ENCODE measurements at places on chromosomes 3 and 15.
A peak's percentile ranks its signal among the peaks of the same experiment; 100 is the strongest.

DNA sequence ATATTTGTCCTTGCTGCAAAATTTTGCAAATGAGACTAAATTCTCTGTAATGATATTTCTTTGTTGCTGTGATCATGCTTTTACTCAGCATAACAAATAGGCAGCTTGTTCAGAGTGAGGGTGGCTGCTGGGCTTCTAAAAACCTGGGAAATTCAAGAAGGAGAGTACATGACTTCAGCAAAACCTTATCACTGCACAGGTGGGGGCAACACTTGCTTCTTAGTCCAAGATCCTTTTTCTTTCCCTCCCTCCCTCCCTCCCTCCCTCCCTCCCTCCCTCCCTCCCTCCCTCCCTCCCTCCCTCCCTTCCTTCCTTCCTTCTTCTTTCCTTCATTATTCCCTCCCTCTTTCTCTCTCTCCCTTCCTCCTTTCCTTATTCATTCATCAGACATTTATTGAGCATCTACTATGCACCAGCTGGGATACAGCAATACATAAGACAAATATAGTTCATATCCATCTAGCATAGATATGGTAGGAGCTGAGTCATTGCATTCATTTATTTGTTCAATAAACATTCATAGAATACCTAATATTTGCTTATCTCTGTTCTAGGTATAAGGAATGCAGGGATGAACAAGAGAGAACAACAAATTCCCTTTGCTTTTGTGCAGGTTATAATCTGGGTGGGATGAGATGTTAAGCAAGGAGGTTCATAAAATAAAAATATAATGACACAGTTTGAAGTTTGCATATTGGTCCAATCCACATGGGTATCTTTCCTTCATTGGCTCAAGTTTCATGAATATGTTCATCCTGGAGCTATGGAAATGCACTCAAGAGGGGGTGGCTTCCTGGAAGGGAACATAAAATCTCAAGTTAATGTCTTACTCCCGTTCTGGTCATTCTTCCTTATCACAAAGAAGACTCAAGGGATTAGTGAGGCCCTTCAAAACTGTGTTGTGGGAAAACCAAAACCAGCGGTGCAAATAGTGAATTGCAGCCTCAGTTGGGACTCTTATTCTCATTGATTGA is 210.7 kb downstream of the PDCD6IP start:
- H3K4me3 ChIP-seq: no peak overlapping the region
- DNase-seq: no peak
- H3K36me3 ChIP-seq: no peaks in the 10 kb centered on the region
- H3K27me3 ChIP-seq: no peaks in the 10 kb centered on the region

DNA sequence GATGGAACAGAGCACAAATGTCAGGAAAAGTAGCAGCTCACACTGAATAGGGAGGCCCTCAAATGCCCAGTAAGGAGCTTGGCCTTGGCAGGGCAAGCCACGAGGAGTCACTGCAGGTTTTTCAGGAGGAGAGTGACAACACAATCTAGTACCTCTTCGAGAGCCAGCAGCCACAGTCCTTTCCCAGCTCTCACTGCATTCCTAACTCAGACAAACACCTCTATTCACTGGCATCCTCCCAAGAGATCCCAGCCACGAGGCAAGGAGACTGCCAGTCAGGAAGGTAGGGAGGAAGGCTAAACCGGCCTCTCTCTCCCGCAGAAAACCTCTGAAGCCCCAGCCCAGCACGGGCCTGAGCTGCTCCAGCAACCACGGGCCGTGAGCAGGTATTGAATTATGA is 146.0 kb upstream of the SMAD3 start:
- no peaks in the 10 kb centered on the region for H3K36me3 ChIP-seq
- no peaks in the 10 kb centered on the region for H3K27me3 ChIP-seq
- no peak overlapping the region for H3K4me3 ChIP-seq
- H3K4me1 ChIP-seq: no peaks in the 10 kb centered on the region
- DNase-seq: no peak

GRCh38 chr15:40054855-40055575 is 16.0 kb upstream of the SRP14 start:
- H3K36me3 ChIP-seq: no peaks in the 10 kb centered on the region
- peak; percentile 33 for DNase-seq
- no peaks in the 10 kb centered on the region for H3K27me3 ChIP-seq
- H3K27ac ChIP-seq: no peak overlapping the region

DNA sequence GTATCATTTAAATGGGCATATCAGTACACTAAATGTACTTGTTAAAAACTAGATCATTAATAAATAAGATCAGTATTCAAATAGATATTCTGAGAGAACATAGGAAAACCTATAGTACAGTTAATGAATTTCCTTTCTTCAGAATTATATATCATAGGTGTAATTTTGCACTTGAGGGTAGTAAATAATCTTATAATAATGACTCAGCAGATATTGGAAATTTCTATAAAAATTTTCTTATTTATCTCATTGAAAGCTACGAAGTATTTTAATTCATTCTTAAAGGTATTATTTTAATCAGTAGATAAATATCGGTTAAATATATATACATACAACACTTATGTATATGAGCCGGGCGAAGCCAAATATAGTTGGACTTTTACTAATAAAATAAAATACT is 300.9 kb upstream of the SOX2 start:
- no peak overlapping the region for H3K27ac ChIP-seq
- H3K4me3 ChIP-seq: no peak overlapping the region
- no peak for DNase-seq
- no peaks in the 10 kb centered on the region for H3K4me1 ChIP-seq
- H3K36me3 ChIP-seq: no peaks in the 10 kb centered on the region

- H3K36me3 ChIP-seq: no peaks in the 10 kb centered on the region
- no peaks in the 10 kb centered on the region for H3K27me3 ChIP-seq
- no peak for DNase-seq
- H3K4me1 ChIP-seq: no peaks in the 10 kb centered on the region
- no peak overlapping the region for H3K27ac ChIP-seq
Measured at GRCh38 chr3:56980798-56981390, 79.6 kb upstream of the SPATA12 start.

- H3K36me3 ChIP-seq: no peaks in the 10 kb centered on the region
- no peak overlapping the region for H3K27ac ChIP-seq
- DNase-seq: no peak
- no peaks in the 10 kb centered on the region for H3K27me3 ChIP-seq
- H3K4me3 ChIP-seq: no peak overlapping the region
Measured at GRCh38 chr3:42368861-42369260, 41.5 kb downstream of the LYZL4 start.

DNA sequence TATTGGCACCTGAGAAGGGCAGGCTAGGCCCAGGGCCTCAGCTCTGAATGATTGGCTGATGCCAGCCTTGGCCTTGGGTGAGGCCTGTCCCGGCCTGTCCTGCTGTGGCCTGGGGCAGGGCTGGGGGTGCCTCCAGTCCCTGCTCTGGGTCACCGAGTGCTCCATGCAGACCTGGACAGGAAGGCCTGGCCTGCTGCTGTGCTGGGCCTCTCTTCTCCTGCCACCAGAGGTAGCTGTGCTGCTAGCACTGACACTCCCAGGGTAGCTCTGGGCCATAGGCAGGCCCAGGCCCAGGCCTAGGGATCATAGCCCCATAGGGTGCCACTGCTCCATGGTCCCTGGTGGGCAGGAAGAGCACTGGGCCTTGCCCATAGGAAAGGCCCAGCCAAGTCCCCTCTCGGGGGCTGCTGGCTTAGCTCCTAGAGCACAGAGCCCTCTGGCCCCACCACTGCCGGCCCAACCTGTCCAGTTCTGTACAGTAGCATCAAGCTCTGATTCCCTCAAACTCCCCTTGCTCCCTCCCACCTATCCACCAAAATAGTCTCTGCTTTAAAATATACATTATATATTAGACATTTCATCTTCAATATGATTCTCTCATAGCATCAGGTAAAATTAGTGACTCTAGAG is 18.2 kb downstream of the ABTB1 start:
- no peak for DNase-seq
- H3K27ac ChIP-seq: no peak overlapping the region
- no peaks in the 10 kb centered on the region for H3K4me1 ChIP-seq

DNA sequence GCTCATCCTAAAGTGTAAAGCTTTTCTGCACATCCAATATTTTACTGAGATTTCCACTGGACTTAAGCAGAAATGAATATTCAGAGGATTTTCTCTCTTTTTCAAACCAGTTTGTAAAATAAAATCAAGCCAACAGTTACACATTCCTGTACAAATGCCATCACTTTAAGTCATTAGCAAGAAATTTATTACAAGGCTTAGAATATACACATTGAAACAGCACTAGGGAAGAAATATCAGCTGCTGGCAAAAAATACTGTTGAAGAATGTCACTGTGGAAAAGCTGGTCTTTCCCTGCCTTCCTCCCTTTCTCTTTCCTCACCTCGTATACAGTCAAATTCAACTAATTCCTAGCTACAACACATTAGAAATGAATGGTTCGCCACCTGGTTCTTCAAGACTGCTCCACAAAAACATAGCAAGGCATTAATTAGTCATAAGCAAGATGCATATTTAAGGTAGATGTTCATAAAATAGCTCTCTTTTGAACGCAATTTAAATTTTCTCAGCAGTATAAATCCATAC is 21.3 kb downstream of the PLOD2 start:
- H3K36me3 ChIP-seq: no peaks in the 10 kb centered on the region
- H3K4me3 ChIP-seq: no peak overlapping the region

GRCh38 chr3:100500320-100500880 is 8.0 kb downstream of the TMEM45A start:
- H3K27me3 ChIP-seq: no peaks in the 10 kb centered on the region
- no peak overlapping the region for H3K27ac ChIP-seq
- no peak overlapping the region for H3K4me3 ChIP-seq
- H3K4me1 ChIP-seq: no peaks in the 10 kb centered on the region

DNA sequence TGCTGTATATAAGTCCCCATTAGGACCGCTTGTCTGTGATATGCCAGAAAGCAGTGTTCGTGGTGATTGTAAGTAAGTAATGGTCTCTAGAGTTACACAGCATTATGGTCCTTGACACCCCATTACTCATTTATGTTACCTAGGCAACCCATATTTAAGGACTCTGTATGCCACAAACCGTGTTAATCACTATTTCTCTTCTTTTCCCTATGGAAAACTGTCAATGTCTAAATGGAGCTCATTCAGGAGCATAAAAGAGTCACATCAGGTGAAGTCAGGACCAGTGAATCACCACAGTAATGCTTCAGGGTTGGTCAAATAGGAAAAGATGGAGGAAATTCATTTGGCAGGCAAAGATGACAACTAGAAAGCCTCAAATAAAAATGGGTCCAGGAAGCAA is 146.6 kb upstream of the PEX5L start:
- no peaks in the 10 kb centered on the region for H3K4me1 ChIP-seq
- no peaks in the 10 kb centered on the region for H3K36me3 ChIP-seq
- no peak for DNase-seq
- no peak overlapping the region for H3K27ac ChIP-seq
- no peaks in the 10 kb centered on the region for H3K27me3 ChIP-seq
- H3K4me3 ChIP-seq: no peak overlapping the region

DNA sequence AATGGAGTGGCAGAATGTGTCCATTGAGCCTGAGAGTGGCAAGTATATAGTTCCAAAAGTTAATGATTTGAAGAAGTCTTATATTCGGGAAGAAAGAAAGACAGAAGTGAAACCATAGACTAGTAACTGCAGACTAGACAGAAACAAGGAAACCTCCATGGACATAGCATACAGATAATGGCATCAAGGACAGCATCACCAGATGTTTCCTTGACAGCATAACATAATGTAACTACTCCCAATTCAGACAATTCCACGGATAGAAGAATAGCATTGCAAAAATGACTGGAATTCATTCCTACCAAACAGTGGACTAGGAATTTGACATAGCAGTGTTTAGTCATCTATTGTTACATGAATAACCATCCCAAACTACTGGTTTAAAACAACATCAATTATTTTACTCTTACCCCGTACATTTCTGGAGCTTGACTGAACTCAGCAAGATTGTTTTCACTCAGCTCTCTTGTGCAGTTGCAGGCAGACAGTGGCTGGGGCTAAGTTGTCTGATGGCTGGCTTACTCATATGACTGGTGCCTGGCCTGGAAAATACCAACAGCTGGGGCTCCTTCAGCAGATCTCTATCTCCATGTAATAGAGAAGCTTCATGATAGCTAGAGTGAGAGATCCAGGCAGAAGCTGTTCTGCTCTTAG is 109.7 kb upstream of the GADL1 start:
- no peaks in the 10 kb centered on the region for H3K36me3 ChIP-seq
- no peaks in the 10 kb centered on the region for H3K27me3 ChIP-seq
- H3K4me1 ChIP-seq: no peaks in the 10 kb centered on the region
- H3K27ac ChIP-seq: no peak overlapping the region

DNA sequence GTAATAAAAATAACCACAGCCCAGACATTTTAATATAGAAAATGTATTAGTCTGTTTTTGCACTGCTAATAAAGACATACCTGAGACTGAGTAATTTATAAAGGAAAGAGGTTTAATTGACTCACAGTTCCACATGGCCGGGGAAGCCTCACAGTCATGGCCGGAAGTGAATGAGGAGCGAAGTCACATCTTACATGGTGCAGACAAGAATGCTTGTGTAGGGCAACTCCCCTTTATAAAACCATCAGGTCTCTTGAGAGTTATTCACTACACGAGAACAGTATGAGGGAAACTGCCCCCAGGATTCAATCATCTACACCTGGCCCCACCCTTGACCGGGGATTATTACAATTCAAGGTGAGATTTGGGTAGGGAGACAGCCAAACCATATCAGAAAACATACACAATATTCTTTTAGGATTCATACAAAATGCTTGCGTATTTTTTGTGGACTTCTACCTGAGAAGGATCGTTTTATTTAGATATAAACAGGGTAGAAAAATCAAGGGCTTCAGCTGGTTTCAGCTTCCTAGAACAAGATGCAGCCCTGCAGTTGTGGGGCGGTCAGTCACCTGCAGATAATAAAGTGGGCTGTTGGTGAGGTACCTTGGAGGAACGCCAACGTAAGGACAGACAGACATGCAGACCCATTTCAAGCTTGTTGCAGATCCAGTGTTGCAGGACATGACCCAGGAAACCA is 101.9 kb downstream of the TNIK start:
- no peaks in the 10 kb centered on the region for H3K27me3 ChIP-seq
- DNase-seq: no peak
- no peak overlapping the region for H3K27ac ChIP-seq
- no peak overlapping the region for H3K4me3 ChIP-seq

- no peak overlapping the region for H3K4me3 ChIP-seq
- no peaks in the 10 kb centered on the region for H3K36me3 ChIP-seq
- H3K4me1 ChIP-seq: no peaks in the 10 kb centered on the region
- H3K27ac ChIP-seq: no peak overlapping the region
- H3K27me3 ChIP-seq: no peaks in the 10 kb centered on the region
Measured at GRCh38 chr3:36393563-36393962, 13.3 kb downstream of the STAC start.

GRCh38 chr3:167246252-167246651 is 133.8 kb downstream of the ZBBX start:
- no peak for DNase-seq
- H3K27ac ChIP-seq: no peak overlapping the region
- no peaks in the 10 kb centered on the region for H3K36me3 ChIP-seq
- H3K4me3 ChIP-seq: no peak overlapping the region
- H3K27me3 ChIP-seq: peaks cover 3% of the 10 kb centered on the region

- no peaks in the 10 kb centered on the region for H3K36me3 ChIP-seq
- no peak overlapping the region for H3K4me3 ChIP-seq
- no peaks in the 10 kb centered on the region for H3K27me3 ChIP-seq
- H3K4me1 ChIP-seq: no peaks in the 10 kb centered on the region
- H3K27ac ChIP-seq: no peak overlapping the region
Measured at GRCh38 chr3:61358364-61358763, 107.1 kb upstream of the FHIT start.

- no peak for DNase-seq
- H3K27ac ChIP-seq: no peak overlapping the region
- H3K27me3 ChIP-seq: peaks cover 35% of the 10 kb centered on the region
- H3K4me1 ChIP-seq: peaks cover 10% of the 10 kb centered on the region
- no peaks in the 10 kb centered on the region for H3K36me3 ChIP-seq
Measured at GRCh38 chr15:71112429-71112828, 2.8 kb upstream of the THSD4 start.

GRCh38 chr3:24623657-24624056 is 129.0 kb upstream of the THRB start:
- H3K4me3 ChIP-seq: no peak overlapping the region
- no peaks in the 10 kb centered on the region for H3K36me3 ChIP-seq
- no peak overlapping the region for H3K27ac ChIP-seq
- no peaks in the 10 kb centered on the region for H3K27me3 ChIP-seq
- H3K4me1 ChIP-seq: no peaks in the 10 kb centered on the region

All from T-cell (primary cell).